ENCODE measurements at places on chromosomes 5 and 9.
A peak's percentile ranks its signal among the peaks of the same experiment; 100 is the strongest.

- no peak for DNase-seq
These were observed 4.5 kb upstream of the IL7R start for GRCh38 chr5:35852084-35852734.

GRCh38 chr9:125805057-125805456 is 57.9 kb downstream of the PBX3 start:
- no peak for DNase-seq

DNA sequence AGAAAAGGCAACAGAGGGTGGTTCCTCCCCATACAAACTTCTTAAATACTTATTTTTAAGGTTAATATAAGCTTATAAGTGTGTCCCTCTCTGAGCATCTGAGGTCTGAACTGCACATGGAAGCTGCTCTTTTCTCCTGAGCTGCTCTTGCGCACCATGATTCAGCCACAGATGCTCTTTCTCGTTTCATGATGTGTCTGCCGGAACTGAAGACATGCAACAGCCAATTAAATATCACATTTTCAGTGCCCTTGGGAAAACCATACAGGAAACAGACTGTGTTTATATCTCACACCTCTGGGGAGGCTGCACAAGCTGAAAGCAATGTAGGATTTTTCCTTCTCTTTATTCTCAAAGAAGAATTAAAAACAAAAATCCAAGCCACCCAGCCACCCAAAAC is 96.8 kb upstream of the NREP start:
- DNase-seq, result no peak

DNA sequence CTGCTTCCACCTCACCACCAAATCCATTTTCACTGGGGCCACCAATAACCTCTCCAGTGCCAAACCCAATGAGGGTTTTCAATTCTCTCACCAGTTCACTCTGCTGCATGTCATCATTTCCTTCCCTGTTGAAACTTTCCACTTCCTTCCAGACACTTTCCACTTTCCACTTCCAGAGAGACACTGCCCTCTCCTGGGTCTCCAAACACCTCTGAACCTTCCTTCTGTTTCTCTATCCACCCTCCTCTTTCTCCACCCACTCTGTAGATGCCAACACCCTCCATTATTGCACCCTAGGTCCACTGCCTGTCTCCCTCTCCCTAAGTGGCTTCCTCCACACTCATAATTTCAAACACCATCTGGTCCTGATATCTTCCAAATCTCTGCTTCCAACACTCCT is 39.6 kb downstream of the PDE6A start:
- DNase-seq, result no peak

GRCh38 chr5:54045077-54045792 is 265.1 kb downstream of the ARL15 start:
- DNase-seq, result no peak

GRCh38 chr9:104855807-104856206 is 72.1 kb downstream of the ABCA1 start:
- no peak for DNase-seq

DNA sequence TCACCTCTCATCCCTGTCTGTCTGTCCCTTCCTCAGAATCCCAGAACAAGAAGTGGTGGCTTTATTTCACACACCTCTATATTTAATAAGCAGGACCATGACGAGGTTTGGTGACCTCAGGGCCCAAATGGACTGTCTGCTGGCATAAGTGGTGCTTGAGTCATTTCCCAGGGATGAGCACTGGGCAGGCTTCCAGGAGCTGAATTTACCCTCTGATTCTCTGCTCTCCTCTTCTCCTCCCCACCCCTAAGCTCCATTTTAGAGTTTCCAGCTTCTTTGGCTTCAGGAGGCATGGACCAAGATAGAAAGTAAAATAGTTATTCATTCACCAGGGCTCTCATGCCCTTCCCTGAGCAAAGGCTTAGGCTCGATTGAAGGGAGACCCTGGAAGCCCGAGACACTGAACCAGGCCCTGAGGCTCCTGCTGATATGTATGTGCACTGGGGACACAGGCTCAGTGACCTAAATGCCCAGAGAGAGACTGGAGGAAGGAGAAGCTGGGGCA is 69.1 kb downstream of the PPARGC1B start:
- no peak for DNase-seq

DNA sequence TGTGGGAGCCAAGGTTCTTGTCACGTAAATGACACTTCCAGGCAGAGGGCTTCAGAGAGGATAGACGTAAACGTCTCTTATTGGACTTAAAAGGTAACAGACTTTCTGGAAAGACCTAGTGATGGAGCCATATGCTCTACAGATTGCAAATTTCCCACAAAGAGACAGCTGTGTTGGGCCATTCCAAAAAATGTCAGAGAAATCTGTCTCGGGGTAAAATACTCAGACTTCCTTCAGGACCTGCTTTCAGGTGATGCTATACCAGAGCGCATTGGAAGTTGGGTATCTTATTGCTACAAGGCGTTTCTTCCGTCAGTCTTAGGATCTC is 29.2 kb downstream of the PROP1 start:
- no peak for DNase-seq

GRCh38 chr5:50724-51499 is 41.1 kb upstream of the PLEKHG4B start:
- no peak for DNase-seq

- DNase-seq, result no peak
These were observed 281.4 kb downstream of the DMRT2 start for GRCh38 chr9:1331546-1332038.

DNA sequence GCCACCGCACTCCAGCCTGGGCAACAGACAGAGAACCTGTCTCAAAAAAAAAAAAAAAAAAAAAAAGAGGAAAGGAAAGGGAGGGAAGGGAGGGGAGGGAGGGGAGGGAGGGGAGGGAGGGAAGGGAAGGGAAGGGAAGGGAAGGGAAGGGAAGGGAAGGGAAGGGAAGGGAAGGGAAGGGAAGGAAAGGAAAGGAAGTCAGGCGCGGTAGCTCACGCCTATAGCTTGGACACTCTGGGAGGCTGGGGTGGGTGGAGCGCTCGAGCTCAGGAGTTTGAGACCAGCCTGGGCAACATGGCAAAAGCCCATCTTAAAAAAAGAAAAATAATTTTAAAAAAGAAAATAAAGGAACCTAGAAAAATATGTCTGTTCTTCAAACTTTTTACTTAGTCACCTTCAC is 56.0 kb upstream of the CER1 start:
- DNase-seq, result no peak

- DNase-seq, result peak; percentile 40
These were observed 9.9 kb downstream of the PTCH1 start for GRCh38 chr9:95506678-95507463.

- DNase-seq, result no peak
These were observed 58.1 kb downstream of the GNG10 start for GRCh38 chr9:111719541-111719940.

- DNase-seq, result no peak
These were observed 191.5 kb downstream of the FBXL7 start for GRCh38 chr5:15691521-15691920.

GRCh38 chr5:105639511-105639910 is 2031.2 kb downstream of the EFNA5 start:
- no peak for DNase-seq

- no peak for DNase-seq
These were observed 8.9 kb downstream of the LARS1 start for GRCh38 chr5:146173597-146173996.

GRCh38 chr5:131423056-131423455 is 159.2 kb downstream of the CDC42SE2 start:
- DNase-seq, result no peak

- no peak for DNase-seq
These were observed 260.9 kb upstream of the TUT7 start for GRCh38 chr9:86614871-86615849.

- DNase-seq, result no peak
These were observed 112.3 kb downstream of the VCAN start for GRCh38 chr5:83583859-83584258.

- no peak for DNase-seq
These were observed 1195.9 kb upstream of the ACO1 start for GRCh38 chr9:31188496-31188895.

GRCh38 chr5:60161340-60161934 is 267.9 kb upstream of the PDE4D start:
- DNase-seq, result peak; percentile 32

Data from AML-193 (cell line).